ENCODE measurements at places on chromosomes 2 and 18.

DNA sequence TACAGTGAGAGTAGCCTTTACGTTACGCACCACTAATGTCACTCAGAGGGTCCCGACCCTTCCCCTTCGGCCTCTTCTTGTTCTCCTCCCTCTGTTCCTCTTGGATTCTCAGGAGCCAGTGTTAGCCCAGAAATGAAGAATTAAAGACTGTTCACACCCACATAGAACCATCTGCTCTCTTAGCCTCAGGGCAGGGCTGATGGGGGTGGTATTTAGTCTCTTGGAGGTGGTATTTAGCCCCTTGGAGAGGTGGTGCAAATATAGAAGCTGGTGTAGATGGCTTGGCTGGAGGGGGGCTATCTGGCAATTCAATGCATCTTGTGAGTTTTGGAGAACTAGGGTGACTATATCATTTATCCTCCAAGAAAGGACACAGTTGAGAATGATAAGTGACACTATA lies 286.5 kb downstream of the PRKCE start:
- DNase-seq, result no peak

DNA sequence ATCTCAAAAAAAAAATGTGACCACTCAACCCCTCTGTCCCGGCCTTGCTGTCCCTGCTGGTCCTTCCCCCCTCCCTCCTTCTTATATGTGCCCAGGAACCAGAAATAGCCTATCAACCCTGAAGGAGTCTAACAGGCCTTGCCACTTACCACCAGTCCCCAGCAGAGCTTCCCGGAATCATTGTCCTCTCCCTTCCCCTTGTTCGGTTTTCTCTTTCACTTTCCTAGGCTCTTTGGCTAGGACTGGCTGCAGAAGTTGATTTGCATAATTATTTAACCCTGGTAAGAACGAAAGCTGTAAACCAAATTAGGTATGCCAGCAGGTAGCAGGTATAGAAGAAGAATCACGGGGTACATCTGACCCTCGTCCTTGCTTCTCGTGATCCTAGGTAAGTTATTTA lies 72.6 kb upstream of the ZNF532 start:
- no peak for DNase-seq

DNA sequence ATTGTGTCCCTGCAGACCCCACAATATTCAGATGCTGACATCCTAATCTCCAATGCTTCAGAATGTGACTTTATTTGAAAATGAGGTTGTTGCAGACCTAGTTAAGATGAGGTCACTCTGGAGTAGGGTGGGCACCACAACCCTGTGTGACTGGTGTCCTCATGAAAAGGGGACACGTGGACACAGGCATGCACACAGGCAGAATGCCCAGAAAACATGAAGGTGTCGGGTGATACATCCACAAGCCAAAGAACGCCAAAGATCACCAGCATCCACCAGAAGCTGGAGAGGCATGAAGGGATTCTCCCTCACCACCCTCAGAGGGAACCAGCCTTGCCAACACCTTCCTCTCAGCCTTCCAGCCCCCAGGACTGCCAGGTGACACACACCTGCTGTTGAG lies 69.3 kb downstream of the AFF3 start:
- no peak for DNase-seq

GRCh38 chr18:42778024-42778423 lies 337.5 kb downstream of the RIT2 start:
- no peak for DNase-seq

DNA sequence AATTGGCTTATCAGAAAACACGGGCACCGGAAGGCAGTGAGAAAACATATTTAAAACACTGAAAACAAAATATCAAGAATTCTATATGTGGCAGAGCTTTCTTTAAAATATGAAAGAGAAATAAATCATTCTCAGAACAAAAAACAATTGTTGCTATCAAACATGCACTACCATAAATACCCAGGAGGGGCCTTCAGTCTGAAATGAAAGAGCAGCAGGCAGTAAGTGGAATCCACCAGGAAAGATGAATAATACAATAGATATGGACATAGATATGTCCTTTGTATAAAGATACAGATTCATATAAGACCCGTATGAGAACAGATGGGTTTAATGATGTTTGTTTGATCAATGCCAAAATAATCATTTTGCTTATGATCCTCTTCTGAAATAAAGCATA lies 142.0 kb downstream of the TMEM18 start:
- DNase-seq, result no peak

DNA sequence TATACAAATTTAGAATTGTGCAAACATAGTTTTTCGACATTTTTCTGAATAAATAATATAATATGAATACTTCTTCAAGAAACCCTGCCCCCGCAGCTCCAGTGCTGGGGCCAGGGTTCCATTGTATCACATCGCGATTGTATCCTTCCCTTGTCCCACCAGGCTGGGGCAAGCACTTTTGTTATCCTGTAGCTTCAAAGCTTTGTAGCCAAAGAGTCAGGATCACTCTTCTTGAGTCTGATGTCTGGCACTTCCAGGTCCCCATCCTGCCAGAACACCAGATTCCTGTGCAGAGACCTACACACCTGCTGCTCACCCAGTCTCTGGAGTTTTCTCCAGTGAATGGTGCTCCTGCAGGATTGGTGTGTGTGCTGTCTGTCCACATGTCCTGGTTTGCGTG lies 186.9 kb downstream of the ASB1 start:
- DNase-seq, result no peak

DNA sequence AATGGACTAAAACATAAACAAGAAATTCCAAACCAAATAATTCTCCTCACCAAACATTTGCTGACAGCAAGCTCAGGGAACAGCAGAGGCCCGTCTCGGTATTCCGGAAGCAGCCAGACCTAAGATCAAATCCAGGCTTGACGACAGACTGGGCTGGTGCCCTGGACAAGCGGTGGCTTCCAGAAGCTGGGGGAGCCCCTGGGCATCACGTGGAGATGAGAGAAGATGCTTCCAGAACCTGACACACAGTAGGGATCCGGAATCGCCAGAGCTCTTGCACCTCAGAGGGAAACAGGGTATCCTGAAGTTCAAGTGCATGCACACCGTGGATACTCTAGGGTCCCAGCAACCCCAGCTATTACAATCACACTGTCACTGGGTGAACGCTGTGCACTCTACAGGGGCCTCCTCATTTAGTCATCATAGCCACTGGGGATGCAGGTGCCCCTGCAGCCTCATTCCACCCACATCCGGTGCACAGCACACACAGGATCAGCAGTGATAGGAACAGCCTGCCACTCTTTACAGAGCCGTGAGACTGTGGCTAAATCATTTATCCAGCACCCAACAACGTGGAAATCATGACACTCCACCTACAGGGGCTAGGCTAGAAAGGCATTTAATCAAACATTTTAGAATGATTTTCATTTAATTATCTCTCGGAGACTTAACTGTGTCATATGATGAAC lies 102.6 kb downstream of the HDAC4 start:
- DNase-seq, result peak; percentile 49

DNA sequence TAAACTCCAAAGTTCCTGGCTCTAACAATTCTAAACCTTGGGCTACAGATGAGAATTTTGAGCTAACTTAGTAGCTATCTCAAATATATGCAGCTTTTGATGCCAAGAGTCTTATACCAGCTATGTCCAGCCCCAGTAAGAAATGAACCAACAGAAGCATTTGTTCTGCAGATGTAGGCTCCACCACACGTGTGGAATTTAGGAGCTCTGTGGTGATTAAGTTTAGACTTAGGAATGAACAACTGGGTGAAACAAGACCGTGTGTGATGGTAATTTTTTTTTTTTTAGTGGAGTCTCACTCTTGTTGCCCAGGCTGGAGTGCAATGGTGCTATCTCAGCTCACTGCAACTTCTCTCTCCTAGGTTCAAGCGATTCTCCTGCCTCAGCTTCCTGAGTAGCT lies 179.7 kb downstream of the ANKRD30B start:
- no peak for DNase-seq

- DNase-seq, result no peak
Measured at GRCh38 chr2:48749291-48750127, 6.0 kb downstream of the LHCGR start.

DNA sequence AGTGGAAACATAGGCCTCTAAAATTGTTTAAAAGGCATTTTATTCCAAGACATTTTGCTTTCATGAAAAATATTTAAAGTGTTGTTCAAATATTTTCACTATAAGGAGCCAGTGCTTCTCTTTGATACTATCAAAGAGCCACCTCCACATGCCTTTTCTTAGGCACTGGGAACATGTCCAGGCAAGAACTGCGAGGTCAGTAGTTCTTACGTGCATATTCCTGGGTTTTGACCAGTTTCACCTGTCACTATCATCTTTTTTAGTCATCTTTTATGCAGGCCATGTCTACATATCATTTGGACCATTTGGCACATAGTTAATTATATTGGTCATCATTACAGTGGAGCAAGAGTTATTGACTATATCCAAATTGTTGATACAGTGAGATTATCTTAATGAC lies 195.3 kb downstream of the CCDC85A start:
- DNase-seq, result no peak

GRCh38 chr2:23478933-23479683 lies 94.1 kb downstream of the KLHL29 start:
- DNase-seq, result no peak

- no peak for DNase-seq
Measured at GRCh38 chr2:212626371-212626918, 87.8 kb upstream of the ERBB4 start.

GRCh38 chr2:161414042-161415033 lies 1.8 kb upstream of the TBR1 start:
- DNase-seq, result peak; percentile 68

GRCh38 chr2:105062158-105062557 lies 24.3 kb downstream of the MRPS9 start:
- no peak for DNase-seq

DNA sequence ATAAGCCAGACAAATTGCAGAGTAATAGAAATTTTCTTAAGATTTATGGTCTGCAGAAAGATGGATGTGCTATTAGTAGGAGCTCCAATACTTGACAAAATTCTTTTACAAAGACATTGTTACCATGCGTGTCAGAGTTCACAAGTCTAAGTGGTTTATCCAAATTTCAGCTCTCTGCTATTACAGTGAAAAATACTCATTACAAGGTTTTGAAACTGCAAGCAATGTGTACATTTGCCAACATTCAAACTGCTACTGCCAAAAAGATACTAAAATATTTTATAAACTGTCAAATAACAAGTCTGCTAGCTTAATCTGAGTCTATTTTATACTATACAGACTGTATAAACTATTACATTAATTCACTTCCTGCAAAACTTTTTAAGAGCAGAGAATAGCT lies 1341.5 kb upstream of the ACVR2A start:
- no peak for DNase-seq

DNA sequence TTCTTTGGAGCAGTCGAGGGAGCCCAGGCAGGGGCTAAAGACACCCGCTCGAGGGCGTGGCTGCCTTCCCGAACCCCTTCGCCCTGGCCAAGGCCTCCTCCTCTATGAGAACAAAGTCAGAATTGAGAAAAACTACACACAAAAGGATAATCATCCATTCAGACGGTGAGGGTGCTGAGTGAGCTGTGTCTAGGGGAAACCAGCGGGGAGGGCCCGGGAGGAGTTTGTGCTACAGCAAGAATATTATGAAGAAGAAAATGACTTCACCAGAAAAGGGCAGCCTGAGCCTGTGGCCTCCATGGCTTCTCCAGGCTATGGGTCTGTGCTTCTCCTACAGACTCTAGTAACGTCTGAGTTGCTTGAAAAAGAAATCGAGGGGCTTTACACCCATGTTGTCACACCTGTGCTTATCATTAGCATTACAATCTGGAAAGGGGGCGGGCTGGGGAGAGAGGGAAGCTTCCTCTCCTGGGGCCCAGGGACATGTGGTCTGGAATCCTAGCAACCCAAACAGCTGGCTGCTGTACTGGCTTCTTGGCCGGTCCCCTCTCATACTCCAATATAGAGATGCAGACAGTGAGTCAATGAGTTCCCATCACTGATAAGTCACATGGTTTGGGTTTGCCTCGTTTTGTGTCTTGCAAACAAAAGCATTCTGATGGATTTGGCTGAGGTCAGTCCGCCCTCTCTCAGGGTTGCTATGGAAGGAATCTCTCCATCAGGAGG lies 52.0 kb upstream of the ARL4C start:
- DNase-seq, result no peak

GRCh38 chr2:240304746-240305161 lies 130.7 kb upstream of the GPC1 start:
- DNase-seq, result peak; percentile 20

DNA sequence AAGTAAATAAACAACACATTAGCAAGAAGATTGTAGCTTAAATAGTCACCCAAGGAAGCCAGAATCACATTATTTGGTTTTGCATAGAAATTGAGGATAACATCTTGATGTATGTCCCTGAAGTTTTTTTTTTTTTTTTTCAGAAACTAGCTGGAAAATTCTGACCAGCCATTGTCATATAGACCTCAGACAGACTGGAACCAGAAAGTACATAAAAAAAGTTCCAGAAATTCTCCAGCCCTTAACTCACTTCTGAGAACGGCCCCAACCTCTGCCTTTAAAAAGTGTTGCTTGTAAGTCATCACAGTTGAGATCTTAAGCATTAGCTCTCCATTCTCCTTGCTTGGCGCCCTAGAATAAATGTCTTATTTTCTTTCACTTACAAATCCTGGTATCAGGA lies 350.5 kb downstream of the CCDC85A start:
- no peak for DNase-seq

DNA sequence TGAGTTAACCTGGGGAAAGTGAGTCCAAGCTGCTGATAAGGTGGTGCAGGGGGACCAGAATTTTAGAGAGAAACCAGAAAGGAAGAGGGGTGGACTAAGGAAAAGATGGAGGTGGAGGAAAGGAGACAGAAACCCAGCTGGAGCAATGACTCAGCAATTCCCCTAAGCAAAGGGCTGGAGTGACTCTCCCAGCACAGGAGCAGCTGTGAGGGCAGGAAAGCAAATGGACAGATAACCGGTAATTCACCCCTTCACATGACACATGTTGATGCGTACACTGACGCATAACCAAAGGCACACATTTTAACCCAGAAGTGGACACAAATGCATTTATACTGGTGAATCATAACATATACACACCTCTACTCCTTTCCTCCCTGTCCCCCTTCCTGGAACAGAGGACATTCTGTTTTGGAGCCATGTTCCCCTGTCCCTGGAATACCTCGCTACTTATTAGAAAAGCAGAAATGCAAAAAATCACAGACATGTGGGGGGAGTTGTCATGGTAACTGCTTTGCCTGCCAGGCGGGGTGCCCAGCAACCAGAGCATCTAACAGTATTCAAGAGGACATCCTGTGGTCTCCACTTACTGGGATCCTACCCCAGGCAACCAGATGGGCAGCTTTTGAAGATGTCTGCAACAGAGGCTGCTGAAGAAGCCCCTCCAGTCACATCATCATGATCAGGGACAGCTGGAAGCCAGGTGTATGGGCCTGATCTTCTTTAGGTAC lies 4.7 kb downstream of the CDK5R2 start:
- DNase-seq, result peak; percentile 24
